ENCODE measurements at places on chromosomes 6 and 20.

- DNase-seq, result no peak
Observed at GRCh38 chr6:15877231-15877630, 214.4 kb upstream of the DTNBP1 start.

GRCh38 chr20:13510837-13511488, 127.8 kb downstream of the TASP1 start:
- no peak for DNase-seq

- peak; percentile 9 for DNase-seq
Observed at GRCh38 chr20:9616833-9617461, 102.6 kb downstream of the LAMP5 start.

GRCh38 chr20:63065911-63066310, 59.1 kb upstream of the BHLHE23 start:
- no peak for DNase-seq

- DNase-seq, result no peak
Observed at GRCh38 chr6:21164768-21165326, 428.7 kb upstream of the SOX4 start.

- no peak for DNase-seq
Observed at GRCh38 chr6:158410784-158411183, 98.5 kb downstream of the TULP4 start.

- no peak for DNase-seq
Observed at GRCh38 chr6:87674290-87674689, 27.7 kb downstream of the AKIRIN2 start.

GRCh38 chr6:136491251-136491650, 59.0 kb downstream of the MAP7 start:
- no peak for DNase-seq

- no peak for DNase-seq
Observed at GRCh38 chr20:1998715-1999114, 4.9 kb upstream of the PDYN start.

DNA sequence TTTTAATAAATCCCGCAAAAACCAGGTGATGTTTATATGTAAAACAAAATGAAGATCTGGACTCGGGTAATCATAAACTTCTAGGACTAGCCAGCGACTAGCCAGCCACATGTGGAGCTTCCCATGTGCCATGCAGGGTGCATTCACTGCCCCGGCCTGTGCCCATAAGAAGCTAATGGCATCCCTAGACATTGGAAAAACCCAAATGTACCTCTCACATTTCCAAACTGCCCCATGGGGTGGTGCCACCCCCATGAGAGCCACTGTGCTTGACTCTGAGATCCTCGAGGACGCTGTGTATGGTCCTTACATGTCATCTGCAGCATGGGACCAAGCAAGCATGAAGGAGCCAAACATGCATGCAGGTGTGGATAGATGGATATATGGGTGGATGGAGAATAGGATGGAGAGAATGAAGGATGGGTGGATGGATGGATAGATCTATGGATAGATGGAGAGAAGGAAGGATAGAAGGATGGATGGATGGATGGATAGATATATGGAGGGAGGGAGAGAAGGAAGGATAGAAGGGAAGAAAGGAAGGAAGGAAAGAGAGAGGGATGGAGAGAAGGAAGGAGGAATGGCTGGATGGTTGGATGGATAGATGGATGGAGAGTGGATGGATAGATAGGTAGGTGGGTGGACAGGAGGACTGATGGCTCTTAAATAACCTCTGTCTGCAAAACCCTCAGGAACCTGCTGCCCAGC, 203.6 kb downstream of the CDH4 start:
- no peak for DNase-seq

- DNase-seq, result no peak
Observed at GRCh38 chr6:122052346-122052900, 347.0 kb upstream of the HSF2 start.

- no peak for DNase-seq
Observed at GRCh38 chr6:124057461-124057860, 253.8 kb downstream of the NKAIN2 start.

DNA sequence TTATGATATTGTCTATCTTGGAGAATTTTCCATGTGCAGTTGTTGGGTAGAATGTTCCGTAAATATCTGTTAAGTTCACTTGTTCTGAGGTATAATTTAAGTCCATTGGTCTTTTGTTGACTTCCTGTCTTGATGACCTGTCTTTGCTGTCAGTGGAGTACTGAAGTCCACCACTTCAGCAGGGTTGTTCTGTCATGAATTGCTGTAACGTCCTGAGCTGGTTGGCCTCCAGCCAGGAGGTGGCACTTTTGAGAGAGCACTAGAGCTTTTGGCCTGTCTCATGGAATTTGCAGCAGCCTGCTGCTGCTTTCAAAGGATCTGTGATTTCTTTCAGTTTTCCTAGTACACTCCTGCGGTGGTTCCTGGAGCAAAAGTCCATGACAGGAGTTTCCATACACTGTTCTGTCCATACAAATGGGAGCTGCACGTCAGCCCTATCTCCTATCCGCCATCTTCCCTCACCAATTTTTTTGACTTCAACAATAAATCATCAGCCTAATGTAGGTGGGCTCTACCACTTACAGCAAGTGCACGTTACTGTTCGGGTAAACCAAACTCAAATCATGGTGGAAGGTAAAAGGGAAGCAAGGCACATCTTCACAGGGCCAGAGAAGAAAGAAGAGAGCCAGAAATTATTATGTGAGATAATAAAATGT, 46.9 kb upstream of the TRERF1 start:
- DNase-seq, result no peak

- DNase-seq, result no peak
Observed at GRCh38 chr20:2400290-2400689, 19.6 kb downstream of the TGM6 start.

DNA sequence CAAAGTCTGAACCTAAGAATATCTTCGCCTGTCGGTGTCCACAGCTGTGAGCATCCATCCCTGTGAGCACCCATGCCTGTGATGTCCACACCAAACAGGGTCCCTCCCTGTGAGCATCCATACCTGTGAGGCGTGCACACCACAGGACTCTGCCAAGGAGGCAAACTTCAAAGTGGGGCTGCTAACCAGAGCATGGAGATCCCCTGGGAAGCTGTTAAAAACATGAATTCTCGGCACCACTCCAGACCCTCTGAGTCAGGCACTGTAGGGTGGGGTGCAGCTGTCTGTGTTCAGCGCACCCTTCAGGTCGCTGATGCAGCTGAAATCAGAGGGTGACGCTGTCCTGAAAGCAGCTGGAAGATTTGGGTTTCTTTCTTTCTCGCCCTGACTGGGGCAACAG, 85.4 kb upstream of the NXT1 start:
- DNase-seq, result no peak

DNA sequence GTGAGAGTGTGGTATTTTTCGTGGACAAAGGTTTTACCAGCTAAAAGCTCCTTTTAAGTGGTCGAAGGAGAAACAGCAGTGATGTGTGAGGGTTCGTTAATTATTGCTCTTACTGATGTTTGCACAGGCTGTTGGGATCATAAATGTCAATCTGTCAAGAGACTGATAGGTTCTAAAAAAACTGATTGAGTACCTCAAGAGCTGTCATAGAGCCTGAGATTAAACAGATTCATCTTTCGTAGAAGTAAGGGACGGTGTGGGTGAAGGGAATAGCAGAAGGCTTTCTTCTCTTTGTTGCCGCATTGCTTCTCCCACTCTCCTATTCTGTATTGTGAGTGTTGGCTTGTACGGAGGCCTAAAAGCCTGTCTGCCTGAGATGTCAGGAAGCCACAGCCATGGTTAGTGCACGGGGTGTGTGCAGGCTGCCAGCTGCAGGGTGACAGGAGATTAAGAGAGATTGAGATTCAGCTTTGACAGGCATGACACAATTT, 291.0 kb downstream of the ZFAND3 start:
- no peak for DNase-seq

DNA sequence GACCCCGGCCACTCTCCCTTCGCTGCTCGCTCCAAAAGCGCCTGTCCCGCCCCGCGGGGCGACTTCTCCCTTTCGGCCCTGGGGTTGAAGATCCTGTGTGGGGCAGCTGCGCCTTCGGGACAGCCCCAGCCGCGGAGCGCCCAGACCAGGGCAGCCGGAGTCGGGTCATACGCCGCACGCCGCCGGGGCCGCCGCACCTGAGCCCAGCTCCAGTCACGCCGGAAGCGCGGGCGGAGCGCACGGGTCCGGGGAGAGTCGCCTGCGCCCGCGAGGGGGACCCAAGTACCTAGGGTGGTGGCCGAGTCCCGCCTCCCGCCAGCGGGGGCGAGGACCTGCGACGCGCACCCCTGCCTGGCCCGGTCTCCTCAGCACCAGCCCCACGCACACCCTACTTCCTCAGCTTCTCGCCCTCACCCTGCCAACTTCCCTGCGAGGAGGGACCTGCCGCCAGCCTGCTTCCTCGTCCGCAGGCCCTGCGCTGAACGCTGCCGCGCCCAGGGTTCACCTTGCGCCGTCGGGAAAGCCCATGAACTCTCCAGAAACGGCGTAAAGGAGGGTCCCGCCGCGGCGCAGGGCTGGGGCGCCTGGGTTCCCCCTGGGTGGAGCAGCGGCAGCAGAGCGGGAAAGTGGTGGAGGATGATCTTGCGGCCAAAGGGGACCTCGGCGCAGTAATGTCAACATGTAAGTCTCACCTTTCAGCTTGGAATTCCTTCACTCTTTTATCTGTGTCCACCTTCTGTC, at the start of gene ADGRG6:
TSS of gene ADGRG6 (plus strand) at position 357 of the 741 bp plus-strand sequence. CDS start at position 680, 323 bp downstream.
- peak; percentile 5 for DNase-seq

DNA sequence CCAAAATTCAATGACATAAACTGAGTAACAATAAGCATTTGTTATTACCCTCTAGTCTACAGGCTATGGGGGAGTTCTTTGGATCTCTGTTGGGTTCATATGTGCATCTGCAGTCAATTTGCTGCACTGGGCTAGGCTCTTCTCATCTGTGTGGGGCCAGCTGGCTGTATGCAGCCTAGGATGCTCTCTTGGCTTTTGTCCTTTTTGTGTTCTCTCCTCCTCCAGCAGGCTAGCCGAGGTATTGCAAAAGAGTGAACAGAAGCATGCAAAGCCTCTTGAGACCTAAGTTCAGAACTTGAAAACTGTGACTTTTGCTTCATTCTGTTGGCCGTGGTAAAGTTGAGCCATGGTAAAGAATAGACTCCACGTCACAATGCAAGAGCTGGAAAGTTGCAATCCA, 62.8 kb upstream of the FOXO3 start:
- no peak for DNase-seq

DNA sequence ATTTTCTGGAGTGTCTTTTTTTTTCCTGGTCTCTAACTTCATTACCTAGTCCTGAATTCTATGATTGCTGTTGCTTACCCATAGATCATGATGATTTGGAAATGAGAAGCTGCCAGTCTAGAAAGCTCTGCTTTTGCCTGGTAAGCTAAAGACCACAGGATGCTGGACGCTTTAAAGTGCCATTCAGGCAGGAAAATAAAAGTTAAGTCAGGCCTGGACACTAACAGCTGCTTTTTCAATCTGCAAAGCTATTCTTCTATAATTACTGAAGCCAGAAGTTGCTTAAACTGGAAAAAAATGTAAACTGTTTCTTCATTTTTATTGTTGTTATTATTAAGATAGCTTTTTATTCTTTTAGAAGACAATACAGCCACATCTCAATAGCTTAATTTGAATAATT, 129.8 kb upstream of the SPACA1 start:
- DNase-seq, result no peak

- no peak for DNase-seq
Observed at GRCh38 chr20:63765902-63766301, 26.3 kb downstream of the SLC2A4RG start.

DNA sequence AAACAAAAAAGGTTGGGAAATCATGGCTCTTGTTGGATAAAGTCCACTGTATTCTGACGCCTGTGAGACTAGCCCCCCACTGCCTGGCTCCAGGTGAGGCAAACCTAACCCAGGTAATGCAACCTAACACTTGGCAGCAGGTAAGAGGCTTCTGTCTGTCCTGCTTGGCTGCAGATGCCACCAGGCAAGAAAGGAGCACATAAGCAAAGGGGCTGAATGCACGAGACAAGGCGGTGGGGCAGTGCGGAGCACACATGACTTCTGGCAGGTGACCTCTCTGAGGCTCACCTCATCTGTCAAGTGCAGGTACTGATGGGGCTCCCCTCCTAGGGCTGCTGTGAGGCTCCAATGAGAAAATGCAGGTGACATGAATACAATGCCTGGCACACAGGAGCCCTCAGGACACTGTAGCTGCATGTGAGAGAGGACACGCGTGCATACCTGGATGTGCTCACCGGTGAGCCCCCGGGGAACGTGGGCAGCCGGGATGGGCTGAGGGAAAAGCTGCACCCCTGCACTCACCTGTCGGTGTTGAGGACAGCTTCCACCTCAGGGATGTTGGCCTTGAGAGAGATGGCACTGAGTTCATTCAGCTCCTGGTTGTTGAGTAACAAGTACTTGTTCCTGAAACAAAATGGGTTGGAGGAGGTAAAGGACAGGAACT, 54.1 kb downstream of the MYH7B start:
- no peak for DNase-seq

DNA sequence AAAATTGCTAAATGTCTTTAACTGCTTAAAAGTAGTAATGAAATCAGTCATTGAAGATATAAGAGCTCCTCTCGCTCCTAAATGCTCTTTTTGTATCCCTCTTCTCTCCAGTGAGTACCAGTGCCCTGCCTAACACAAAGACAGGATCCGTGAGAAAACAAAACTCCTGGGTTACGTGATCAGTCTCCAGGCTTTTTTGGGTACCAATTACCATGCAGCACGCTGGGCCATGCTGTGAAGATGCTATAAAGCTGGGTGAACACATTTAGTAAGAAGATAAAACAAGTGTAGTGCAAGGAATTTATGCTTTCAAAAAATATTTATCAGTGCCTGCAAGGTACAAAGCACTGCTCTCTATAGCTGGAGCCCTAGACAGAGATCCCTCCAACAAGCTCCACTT, 66.7 kb downstream of the AGPAT4 start:
- DNase-seq, result no peak

DNA sequence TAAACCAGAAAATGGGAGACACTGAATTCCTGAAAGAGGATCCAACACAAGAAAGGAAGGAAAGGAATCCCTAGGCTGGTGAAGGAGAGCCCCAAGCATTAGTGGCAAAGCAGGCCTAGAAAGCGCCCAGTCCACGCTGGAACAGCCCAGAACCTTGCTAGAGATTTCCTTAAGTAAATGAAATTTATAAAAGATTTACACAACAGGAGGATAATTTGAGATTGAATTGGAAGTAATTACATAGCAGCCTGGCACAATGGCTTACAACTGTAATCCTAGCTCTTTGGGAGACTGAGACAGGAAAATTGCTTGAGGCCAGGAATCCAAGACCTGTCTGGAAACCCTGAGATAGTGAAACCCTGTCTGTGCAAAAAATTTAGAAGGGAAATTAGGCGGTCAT, 26.8 kb upstream of the C20orf144 start:
- DNase-seq, result no peak

DNA sequence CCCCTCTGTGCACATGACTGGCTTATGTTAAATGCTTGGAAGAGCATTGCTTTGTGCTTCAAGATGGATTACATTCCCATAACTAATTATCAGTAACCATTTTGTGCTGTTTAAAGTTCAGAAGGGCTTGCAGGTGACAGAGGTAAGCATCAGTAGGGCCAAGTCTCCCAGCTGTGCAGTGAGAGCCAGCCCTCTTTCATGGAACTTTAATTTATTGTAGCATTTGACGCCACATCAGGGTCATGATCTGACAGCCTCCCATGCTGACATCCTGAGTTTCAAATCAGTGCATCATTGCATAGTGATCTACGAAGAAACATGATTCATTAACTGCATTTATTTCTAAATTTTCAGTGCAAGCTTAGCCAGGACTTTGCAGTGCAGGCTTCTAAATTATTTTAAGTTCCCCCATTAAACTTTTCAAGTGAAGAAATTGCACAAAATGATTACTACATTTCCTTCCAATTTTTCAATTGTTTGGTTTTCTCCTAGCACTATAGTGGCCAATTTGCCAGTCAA, 380.9 kb downstream of the UTRN start:
- DNase-seq, result no peak

Data from activated T-helper 1 cell treated with Interleukin-2 at 50 U/mL for 16 hours (primary cell).